NCI-H1436 treated with DMSO at 0.1 percent for 48 hours (cell line): ENCODE measurements at places on chromosomes 16 and 17.

DNA sequence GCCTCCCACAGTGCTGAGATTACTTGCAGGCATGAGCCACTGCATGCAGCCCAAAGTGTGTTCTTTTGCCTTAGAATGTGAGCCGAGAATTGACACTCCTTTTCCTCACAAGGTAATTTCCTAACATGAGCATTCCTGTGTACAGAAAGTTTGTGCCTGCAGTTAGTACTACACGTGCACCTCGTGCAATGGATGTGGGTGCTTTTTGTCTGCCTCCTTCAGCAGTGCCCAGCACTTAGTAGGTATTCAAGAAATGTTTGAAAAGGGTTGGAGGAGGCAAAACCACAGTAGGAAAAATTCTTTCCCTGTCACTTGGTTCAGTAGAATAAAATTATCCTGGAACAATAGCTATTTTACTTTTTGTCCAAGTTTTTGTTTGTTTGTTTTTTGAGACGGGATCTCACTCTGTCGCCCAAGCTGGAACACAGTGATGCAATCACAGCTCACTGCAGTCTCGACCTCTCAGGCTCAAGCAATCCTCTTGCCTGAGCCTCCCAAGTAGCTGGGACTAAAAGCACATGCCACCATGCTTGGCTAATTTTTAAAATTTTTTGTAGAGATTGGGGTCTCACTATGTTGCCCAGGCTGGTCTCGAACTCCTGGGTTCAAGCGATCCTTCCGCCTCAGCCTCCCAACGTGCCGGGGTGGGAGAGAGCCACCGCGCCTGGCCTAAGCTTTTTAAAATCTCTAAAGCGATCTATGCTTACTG lies 2.4 kb downstream of the NDE1 start:
- DNase-seq, result no peak

- no peak for DNase-seq
These were observed 66.1 kb downstream of the BCAS3 start for GRCh38 chr17:60743799-60744198.

DNA sequence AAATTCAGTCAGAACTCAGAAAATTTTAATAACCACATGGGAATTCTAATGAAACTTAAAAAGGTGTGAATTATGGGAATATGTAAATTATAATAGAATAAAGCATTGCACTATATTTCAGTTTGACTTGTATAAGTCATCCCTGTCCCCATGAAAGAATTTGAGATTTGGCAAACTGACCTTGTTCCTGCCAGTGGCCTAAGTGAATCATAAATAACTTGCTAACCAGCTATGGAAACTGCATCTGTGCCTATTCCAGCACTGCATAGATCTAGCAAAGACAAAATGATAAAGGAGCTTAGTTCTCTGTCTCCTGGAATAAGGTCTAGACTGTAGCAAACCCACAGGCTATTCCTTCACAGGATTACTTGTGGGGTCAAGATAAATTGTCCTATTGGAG lies 106.8 kb upstream of the NOG start:
- no peak for DNase-seq

- no peak for DNase-seq
These were observed 190.2 kb upstream of the CDH11 start for GRCh38 chr16:65312071-65312470.

DNA sequence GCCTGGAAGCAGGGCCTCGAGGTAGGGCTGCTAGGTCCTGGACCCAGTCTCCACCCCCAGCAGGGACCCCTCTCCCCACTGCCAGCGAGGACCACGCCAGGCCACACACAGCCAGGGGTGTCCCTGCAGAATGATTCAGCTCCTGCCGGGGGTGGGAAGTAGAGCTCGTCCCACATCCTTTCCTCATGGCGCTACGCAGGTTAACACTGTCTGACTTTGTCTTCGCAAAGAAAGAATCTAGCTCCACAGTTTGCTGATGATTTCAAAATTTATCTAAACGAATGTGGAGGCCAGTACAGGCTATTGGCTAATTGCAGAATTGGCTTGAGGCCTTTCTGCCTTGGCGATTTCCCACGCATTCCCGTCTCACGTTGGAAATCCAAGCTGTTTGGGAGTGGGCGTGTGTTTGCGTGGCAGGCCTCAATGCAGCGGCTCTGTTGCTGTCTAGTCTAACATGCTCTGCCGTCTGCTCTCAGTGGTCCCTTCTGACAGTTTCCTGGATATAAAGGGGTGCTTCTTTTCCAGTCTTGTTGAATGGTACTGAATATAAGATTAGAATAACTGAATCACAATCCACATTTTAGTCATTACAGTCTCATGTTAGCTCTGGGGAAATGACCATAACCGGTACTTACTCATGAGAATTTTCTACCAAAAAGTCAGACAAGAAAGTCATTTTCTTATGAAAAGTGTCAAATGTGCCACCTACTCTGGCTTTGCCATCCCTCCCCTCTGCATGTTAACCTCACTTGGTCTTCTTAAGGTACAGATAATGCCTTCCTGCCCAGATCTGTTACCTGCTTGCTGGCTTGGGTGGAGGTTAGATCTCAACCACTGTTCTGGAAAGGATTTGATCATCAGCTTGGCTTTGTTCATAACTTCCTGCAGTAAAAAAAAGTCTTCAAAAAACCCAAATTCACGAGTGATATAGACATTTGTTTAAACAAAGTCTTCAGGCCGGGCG lies 252.4 kb downstream of the NTN1 start:
- no peak for DNase-seq

- no peak for DNase-seq
These were observed 407.0 kb upstream of the SOX9 start for GRCh38 chr17:71713846-71714245.

GRCh38 chr17:77885678-77886386 lies 72.7 kb upstream of the TNRC6C start:
- no peak for DNase-seq

DNA sequence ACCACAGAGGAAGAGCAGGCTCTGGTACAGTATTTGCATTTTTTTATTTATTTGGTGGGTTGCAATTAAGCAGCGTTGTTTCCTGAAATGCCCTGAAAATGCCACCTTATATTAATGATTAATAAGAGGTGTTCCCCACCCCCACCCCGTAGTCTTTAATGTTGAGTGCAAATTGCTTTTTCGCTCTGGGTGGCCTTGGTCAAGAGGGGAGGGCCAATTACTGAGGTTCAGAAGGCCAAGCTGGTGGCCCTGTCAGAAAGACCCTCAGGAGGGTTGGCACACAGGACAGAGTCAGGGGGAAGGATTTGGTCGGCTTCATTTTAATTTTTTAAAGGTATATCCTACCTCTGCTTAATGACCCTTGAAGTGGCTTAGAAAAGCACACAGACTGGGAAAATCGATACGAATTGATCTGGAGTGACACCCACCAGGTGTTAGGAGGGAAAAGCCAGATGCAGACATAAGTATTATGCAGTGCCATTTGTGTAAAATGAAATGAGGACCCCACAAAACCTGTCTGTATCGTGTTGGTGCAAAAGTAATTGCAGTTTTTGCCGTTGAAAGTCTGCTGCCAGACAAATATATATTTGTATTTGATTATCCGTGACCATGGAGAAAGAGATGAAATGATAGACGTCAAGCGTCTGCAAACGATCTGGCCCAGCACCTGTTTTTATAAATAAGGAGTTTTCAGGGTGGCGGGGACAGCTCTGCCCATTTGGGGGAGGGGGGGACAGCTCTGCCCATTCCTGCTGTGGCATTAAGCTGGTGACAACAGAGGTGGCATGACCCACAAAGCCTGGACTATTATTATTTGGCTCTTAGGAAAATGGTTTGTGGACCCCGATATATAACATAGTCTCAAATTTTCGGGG lies 143.8 kb upstream of the PLCG2 start:
- DNase-seq, result no peak

- DNase-seq, result no peak
These were observed 114.1 kb downstream of the NOG start for GRCh38 chr17:56707312-56708219.

GRCh38 chr16:10579965-10580882 lies at the start of gene EMP2:
TSS of gene EMP2 (minus strand) at chr16:10580598. CDS start at chr16:10547617, 32,981 bp downstream.
- DNase-seq, result peak; percentile 10

- DNase-seq, result no peak
These were observed 53.0 kb downstream of the N4BP1 start for GRCh38 chr16:48556913-48557351.

DNA sequence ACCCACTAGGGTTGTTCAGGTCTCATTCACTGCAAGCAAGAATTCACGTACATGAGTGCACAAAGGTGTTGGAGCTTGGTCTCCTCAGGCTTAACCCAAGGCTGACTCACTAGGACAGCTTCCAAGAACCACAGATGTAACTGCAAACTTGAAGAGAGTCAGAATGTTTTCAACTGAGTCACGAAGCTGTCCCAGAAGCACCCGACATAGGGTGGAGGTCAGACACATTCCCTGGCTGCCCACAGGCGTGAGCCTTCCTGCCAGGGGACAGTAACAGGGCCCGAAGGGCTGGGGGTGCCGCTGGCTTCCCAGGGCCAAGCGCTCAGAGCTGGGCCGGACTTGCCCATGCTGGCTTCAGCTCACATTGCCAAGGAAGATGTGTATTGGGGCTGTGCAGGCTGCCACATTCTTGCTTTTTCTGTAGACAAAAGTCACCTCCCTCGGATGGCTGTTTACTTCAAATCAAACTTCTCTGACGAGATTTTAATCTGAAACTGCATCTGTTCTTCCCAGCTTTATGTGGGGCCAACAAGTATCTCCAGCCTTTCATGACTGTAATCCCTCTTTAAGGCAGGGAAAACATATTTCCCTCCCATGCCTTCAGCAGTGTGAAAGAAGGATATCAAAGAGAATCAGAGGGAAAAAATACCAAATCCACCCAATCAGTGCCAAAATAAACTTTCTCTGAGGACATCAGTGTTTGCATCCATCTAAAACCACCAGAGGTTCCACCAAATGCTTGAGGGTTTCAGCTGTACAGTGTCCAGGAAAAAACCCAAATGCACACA lies 14.3 kb downstream of the CMTM3 start:
- no peak for DNase-seq

- no peak for DNase-seq
These were observed 5.3 kb downstream of the MT2A start for GRCh38 chr16:56613706-56614105.

DNA sequence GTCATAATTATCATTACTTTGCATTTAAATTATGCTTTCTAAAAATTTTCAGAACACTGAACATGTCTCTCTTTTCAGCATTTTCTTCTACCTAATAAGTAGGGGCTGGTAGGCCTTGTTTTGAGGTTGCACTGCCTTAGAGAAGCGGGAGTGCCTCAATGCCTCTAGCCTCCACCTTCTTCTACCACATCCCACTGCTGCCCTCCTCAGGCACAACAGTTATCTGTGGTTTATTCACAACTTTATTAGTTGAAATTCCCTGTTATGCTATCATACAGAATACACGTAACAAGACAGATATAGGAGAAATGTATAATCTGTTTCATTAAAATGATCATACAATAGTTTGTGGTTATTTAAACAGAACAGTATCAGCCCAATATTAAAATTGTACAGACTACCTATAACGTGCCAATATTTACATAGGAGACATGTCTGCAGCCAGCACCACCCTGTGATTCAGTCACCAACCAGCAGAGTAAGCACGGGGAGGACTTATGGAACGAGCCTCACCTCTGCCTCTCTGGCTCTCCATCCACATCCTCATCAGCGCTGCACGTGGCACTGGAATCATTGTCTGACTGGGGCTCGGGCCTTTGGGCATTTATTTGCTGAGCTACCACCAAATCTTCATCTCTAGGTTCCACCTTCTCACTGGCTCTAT lies 101.2 kb downstream of the TTC19 start:
- DNase-seq, result no peak

DNA sequence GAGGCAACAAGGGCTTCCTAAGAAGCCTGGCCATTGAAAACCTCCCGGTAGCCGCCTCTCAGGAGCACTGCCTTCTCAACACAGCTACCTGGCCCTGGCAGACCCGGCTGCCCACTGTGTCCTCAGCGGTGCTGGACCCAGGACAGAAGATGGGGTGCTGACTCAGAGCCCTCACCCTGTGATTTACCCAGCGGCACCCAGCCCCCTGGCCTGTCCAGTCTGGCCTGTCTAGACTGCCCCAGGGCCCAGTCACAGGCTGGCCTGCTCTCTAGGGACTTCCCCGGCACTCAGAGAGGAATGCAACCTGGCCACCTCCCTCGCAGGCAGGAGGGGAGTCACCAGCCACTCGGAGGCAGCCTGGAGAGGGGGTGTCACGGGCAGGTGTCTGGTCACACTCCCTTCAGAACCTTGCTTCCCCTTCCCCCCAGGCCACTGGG lies 20.1 kb downstream of the PIEZO1 start:
- DNase-seq, result no peak

- no peak for DNase-seq
These were observed 261 bp upstream of the B4GALNT2 start for GRCh38 chr17:49132317-49132698.
